DMS53 (cell line): ENCODE measurements at places on chromosomes 16 and 17.

DNA sequence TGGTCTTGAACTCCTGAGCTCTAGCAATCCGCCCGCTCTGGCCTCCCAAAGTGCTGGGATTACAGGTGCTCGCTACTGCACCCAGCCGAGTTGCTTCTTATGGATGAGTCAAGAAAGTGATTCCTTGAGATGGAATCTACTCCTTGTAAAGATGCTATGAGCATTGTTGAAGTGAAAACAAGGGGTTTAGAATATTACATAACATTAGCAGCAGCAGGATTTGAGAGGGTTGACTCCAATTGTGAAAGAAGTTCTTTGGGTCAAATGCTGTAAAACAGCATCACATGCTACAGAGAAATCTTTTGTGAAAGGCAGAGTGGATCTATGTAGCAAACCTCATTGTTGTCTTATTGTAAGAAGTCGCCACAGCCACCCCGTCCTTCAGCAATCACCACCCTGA lies 72.7 kb downstream of the NT5M start:
- DNase-seq: no peak

GRCh38 chr17:15240644-15241043 lies 24.5 kb downstream of the PMP22 start:
- no peak for DNase-seq

DNA sequence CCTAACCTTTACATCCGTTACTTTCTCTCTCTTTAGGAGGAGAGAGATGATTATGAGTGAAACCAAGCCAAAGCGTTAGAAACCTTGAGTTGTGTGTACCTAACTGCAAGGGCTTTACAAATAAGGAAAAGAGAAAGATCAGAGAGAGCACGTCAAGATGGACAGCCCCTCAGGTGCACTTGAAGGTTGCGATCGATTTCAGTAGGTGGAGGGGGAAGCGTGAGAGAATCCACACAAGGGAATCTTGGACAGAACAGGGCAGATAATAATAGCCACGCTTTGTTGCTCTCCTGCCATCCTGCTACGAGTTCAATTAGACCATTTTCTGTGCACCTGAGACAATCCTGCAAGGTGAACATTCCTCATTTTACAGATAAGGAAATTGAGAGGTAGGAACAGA lies 78.4 kb downstream of the VAT1L start:
- DNase-seq: no peak

- DNase-seq: no peak
Measured at GRCh38 chr17:78652024-78652423, 74.8 kb upstream of the DNAH17 start.

DNA sequence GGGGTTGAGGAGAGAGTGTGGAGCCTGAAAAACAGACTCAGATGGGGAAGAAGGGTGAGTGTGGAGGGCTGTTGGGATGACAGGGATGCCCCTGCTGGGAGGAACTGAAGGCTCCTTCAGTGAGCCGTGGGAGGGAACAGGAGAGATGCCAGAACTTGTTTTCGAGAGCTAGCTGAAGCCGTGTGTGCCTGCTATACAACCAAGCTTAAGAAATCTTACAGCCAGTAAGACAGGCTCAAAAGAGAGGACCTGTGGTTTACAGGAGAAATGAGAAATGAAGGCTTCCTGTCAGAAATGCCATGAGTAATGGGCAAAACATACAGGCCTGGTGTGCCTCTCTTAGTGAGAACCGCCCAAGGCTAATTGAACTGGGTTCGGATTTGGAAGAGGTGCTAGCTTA lies 99.6 kb downstream of the SPACA3 start:
- no peak for DNase-seq

GRCh38 chr17:63785556-63785955 lies 11.6 kb downstream of the DDX42 start:
- no peak for DNase-seq

- DNase-seq: peak; percentile 74
Measured at GRCh38 chr17:80006339-80006720, 29.3 kb downstream of the TBC1D16 start.

DNA sequence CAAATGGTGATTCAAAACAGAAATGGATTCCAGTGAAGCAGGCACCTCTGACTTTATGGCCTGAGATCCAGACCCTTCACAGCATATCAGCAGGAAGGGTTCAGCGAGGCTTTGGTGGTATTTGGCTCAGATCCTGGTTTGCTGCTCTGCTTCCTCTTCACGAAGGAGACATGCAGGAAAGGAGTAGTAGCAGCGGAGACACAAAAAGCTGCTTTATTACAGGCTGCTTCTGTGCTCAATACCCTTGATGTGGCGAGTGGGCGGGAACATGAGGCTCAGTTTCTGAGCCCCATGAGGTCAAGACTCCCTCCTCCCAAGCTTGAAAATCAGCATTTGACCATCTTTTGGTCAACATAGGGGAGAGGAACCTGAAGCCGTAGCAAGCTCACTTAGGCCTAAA lies 213.3 kb upstream of the AXIN2 start:
- DNase-seq: no peak

DNA sequence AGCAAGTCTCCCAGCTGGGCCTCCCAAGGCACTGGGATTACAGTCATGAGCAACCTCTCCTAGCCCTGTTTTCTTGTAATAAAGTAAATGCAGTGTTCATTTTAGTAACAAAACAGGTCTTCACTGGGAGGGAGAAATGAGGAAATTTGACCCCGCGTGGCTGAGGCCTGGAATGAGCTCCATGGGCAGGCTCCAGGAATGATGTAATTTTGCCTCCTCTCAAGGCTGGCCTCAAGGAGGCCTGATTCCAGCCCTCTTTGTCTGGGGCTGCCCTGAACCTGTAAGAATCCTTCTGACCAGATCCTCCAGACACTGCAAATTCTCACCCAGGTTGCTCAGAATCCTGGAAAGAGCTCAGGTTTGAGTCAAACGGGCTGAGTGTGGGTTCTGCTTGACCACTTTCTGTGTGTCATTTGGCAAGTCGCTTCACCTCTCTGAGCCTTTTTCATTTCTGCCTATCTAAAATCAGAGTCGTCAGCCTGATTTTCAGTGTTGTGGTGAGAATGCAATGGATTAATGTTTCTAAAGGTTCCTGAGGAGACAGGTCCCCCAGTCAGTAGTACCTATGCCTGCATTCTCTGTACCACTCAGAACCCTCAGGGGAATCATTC lies 57.1 kb downstream of the RAB11FIP4 start:
- DNase-seq: no peak

DNA sequence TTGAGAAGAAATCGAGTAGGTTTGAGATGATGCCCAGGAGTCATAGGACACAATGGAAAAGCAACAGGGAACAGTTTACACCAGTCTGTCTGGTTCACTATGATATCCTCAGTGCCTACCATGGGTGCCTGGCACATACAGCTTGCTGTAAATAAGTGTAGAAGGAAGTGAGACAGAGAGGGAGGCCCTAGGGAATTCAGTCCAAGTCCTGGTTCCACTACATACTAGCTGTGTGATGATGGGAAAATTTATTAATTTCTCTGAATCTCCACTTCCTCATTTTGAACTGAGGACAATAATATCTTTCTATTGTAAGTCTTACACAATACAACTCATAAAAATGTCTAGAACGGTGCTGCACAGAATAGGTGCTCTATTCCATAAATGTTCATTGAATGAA lies 53.3 kb upstream of the LYRM9 start:
- DNase-seq: no peak

- peak; percentile 93 for DNase-seq
Measured at GRCh38 chr16:57299009-57299718, 14.7 kb upstream of the PLLP start.

DNA sequence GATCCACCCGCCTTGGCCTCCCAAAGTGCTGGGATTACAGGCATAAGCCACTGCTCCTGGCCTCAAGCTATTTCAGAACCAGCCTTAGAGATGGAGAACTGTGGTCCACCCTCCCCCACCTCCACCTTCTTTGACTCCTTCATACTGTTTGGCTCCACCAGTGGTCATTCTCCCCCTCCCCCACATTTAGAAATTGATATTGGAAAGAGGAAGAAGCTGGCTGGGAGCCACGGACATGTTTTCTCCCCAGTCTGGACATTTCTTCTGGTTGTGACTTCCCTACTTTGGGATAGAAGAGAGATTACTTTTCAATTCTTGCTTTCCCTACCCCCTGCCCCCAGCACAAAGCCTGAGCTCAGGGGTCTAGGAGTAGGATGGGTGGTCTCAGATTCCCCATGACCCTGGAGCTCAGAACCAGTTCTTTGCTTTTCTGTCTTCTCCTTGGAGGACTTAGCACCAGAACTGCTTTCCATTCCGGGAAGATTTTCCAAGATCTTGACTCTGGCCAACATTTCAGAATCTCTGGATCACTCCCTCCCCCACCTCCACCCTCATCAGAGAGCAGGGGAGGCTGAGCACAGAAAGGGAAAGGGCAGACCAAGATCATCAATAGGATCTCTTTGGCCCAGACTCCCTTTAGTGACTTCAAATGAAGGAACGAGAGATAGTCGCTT lies 16.3 kb downstream of the CAVIN1 start:
- no peak for DNase-seq

GRCh38 chr16:67837811-67838210 lies 4.3 kb upstream of the THAP11 start:
- no peak for DNase-seq

- DNase-seq: no peak
Measured at GRCh38 chr17:64183815-64184214, 53.9 kb upstream of the ERN1 start.

GRCh38 chr16:56436258-56436657 lies 10.9 kb upstream of the AMFR start:
- DNase-seq: no peak

DNA sequence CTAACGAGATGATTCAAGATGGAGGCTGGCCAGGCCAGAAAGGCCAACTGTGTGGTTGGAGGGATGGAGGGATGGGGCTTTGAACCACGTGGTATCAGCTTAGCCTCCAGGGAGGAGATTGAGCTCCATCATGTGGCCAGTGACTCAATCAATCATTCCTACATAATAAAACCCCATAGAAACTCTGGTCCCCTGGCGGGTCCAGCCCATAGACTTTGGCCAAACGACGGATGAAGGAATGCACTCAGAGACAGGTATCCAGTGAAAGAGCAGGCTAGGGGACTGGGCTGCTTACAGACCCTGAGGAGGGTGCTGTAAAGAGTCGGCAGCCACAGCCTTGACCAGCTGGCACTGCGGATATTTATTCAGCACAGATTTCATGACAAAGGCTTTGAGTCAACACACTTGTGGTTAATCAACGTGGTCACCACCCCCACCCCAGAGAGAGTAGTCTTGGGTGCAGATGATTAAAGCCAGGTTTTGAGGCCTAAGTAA lies 308.7 kb upstream of the TNRC6C start:
- no peak for DNase-seq

GRCh38 chr17:7114241-7114874 lies at the start of gene ASGR2:
TSS of gene ASGR2 (minus strand) at chr17:7114822. CDS start at chr17:7114240, 582 bp downstream.
- DNase-seq: no peak

DNA sequence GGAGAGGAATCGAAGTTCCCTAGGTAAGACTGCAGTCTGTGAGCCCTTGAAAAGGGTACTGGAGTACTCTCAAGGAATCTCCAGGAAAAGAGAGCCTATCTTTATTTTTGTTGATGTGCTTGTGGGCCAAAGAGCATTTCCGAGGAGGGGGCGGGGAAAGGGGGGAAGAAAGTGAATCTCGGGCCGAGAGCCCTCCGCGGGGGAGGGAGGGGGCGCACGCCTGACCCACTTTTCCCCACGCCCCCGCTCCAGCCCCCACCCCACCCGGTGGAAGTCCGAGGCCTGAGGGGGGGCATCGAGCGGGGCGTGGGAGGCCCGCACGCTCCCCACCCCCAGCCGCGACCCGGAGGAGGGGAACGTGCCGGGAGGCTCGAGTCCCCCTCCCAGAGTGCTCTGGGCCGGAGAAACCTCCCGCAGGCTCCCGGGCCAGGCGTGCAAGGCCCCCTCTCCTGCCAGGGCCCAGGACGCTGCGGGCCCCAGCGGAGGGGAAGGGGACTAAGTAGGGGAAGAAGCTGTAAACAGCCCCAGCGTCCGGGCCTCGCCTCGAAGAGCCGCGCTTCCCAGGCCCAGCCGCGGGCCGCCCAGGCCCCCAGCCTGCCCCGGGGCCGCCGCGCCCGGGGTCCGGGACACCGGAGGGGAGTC lies 444 bp downstream of the HELZ start:
- DNase-seq: no peak

DNA sequence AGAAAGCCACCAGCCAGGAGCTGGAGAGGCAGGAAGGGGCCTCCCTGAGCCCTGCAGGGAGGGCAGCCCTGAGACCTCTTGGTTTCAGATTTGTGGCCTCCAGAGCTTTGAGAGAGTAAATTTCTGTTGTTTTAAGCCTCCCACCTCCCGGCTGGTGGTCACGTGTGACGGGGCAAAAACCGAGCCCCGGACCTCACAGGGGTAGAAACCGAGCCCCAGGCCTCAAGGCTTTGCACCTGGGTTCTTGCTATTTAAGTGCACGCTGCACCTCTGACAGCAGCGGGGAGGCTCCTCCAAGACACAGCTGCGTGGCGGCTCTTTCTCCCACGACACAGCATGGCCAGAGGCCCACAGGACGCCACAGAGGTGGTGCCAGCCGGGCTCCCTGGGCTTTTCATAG lies 17.4 kb upstream of the ZC3H18 start:
- no peak for DNase-seq

DNA sequence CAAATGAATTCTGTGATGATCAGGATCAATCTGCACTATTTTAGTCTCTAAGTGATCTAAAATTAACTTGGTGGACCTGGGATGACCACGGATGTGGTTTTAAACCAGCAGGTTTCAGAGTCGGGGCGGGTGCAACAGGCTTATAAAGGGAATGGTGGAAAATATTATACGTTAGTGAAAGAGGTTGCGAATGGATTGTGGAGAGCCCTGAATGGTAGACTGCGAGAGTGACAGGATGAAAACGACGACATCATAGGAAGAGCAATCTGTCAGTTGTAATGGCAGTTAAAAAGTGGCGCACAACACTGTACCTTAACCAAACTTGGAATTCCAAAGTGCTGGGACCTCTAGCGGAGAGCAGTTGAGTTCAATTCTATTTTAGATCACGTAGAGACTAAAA lies 1.2 kb upstream of the CYB5B start:
- DNase-seq: no peak

DNA sequence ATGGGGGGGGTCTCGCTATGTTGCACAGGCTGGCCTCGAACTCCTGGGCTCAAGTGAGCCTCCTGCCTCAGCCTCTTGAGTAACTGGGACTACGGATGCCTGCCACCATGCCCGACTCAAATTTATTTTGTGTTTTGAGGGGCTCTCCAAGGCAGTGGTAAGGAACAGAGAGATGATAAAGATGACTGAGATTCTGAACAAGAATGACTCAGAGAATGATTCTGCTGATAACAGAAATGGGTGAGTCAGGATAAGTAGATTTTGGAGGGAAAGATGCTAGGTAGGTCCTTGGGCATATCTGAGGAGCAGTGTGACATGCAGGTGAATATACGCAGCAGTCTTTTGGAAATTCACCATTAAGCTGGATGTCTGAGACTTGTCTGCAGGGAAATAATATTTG lies 2.6 kb downstream of the TMEM220 start:
- DNase-seq: no peak

DNA sequence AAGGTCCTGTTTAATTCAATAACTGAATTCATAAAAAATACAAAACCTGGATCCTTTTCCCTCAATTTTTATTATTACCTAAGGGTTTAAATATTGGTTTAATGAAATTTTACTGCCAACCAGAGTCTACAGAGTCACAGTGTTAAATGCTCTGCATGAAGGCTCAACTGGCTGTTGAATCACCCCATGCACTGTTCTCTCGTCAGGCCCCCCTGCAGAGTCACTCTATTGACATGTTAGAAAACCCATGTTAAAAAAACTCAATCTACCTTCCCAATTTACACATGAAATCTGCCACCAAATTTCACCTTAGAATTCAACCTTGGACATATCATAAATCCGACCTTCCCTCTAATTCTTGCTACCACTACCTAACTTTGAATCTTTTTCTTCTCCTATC lies 43.3 kb upstream of the ULK2 start:
- DNase-seq: no peak
